ENCODE measurements at places on chromosomes 13 and 19.
A peak's percentile ranks its signal among the peaks of the same experiment; 100 is the strongest.

DNA sequence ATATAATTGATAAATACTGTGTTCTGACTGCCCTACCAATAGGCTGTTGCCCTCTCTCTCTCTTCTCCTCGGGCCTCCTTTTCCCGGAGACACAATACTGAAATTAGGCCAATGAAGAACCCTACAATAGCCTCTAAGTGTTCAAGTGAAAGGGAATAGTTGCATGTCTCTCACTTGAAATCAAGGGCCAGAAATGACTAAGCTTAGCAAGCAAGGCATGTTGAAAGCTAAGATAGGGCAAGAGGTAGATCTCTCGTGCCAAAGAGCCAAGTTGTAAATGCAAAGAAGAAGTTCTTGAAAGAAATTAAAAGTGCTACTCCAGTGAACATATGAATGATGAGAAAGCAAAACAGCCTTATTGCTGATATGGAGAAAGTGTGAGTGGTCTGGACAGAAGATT is 13.3 kb downstream of the KATNAL1 start:
- no peak for DNase-seq

GRCh38 chr13:43185226-43185625 is 161.8 kb downstream of the DNAJC15 start:
- no peak for DNase-seq

- no peak for DNase-seq
Measured at GRCh38 chr19:45469945-45470761, 2.4 kb downstream of the FOSB start.

DNA sequence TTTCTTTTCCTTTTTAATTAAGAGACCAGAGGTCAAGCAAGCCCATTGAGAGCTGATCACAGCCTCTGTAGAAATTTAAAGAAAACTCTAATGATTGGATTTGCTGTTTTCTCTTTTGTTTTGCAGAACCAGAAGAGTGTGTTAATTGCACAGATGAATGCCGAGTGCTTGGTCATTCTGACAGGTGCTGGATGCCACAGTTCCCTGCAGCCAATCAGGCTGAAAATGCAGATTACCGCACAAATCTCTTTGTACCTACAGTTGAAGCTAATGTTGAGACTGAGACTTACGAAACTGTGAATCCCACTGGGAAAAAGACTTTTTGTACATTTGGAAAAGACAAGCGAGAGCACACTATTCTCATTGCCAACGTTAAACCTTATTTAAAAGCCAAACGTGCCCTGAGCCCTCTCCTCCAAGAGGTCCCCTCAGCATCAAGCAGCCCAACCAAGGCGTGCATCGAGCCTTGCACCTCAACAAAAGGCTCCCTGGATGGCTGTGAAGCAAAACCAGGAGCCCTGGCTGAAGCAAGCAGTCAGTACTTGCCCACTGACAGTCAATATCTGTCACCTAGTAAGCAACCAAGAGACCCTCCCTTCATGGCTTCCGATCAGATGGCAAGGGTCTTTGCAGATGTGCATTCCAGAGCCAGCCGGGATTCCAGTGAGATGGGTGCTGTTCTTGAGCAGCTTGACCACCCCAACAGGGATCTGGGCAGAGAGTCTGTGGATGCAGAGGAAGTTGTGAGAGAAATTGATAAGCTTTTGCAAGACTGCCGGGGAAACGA is 93.1 kb downstream of the PCDH17 start:
- no peak for DNase-seq

GRCh38 chr19:55383279-55384130 is 587 bp downstream of the TMEM238 start:
- DNase-seq, result peak; percentile 62

DNA sequence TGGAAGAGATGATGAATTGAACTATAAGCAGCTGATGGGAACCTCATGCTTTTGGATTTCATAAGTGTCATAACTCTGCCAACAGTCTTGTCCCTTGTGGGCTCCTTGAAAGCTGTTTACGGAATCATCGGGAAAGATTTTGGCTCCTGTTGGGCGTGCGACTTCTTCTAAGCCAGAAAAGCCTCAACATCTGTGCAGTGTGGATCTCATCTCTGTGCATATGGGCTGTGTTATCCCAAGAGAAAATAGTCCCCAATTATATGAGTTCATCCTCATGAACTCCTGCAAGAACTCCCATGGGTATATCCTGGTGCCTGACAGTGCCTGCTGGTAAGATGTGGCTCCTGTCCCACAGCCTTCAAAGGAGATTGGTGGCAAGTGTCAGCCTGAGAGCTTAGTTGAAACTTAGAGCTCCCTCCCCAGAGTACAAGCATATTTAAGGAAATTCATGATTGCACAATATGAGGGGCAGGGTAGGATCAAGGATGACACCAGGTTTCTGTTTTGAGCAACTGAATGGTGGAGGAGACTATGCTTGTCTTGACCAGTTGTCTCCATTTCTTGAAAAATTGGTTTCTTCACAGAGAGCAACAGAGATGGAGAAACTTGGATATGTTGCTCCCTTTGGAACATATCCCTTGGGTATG is 243.5 kb downstream of the ITGBL1 start:
- no peak for DNase-seq

GRCh38 chr19:690203-690602 is 5.0 kb downstream of the PRSS57 start:
- DNase-seq, result no peak

DNA sequence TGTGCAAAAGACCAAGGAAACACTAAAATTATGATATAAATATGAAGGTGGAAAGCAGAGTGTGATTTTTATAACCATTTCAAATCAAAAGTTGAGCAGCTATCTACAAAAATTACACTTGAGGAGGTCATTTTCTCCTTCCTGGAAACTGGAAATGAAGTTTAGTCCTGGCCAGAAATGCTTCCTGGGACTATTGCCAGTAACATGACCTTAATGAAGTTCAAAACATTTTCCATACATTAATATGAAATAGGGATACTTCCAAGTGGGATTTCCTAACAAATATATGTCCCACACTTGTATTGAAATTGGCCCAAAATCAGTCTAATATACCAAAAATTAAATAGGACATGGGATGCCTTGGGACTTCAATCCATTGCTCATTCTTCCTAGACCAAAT is 1556.8 kb upstream of the MIR17HG start:
- DNase-seq, result no peak

Measured in stimulated activated naive CD4-positive, alpha-beta T cell (primary cell).